ENCODE measurements at places on chromosomes 1 and 21. TPM values are rescaled to one million over a fixed set of nuclear protein-coding genes. Genes with fewer than 3 reads are reported as not detected.
A peak's percentile ranks its signal among the peaks of the same experiment; 100 is the strongest.

DNA sequence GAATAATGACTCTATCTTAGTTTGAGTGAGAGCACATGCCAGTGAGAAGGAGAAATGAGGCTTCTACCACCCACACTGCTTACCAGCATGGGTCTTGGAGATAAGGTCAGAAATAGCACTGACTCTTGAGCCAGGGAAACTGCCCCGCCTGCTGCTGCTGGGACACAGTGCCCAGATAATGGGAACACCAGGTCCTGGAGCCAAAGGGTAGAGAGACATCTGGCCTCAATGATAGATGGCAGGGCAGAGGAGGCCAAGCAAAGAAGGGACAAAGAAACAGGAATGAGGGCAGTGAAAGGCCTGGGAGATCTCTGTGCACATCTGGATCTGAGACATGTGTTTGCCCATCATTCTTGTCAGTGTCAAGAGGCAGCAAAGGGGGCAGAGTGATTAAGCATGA is 97.4 kb downstream of the MIS18A start:
- no peak for DNase-seq
- no peaks in the 10 kb centered on the region for H3K27me3 ChIP-seq
- H3K4me3 ChIP-seq: no peak overlapping the region
- H3K4me1 ChIP-seq: no peaks in the 10 kb centered on the region
- no peak overlapping the region for H3K27ac ChIP-seq

DNA sequence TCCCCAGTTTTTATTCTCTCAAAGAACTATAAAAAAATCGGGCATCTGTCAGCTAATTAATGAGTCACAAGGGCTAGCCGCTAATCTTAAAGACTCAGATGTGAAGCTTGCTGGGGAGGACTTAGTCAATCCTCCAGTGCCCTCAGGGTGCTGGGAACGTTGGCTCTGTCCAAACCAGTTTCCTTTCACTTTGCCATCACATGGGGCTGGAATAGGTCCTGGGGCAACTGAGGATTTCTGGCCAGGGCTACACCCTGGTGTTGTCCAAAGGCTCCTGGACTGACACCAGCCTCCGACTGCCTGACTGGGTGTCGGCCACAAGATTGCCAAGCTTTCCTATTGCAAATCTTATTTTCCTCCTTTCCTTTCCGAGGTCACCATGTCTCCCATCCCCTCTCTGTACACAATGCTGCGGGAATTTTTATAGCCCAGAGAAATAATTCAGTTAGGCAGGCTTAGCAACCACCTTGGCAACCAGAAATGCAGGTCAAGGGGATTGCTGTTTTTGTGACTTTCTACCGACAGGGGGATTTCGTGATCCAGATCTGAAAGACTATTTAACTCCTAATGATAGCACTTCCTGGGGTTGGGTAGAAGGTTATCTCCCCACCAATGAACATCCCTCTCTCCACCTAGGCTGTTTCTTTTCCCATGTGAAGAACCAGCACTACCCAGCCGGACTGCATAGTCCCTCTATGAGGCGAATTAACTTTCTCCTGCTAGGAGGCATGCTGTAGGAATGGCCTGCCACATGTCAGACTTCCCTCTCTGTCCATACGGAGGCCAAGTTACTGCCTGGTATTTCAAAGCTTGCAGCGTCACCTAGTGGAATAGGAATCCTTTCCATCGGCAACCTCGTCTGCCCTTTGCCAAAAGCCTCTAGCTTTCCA is 29.9 kb upstream of the CTBS start:
- H3K27me3 ChIP-seq: no peaks in the 10 kb centered on the region
- no peak for DNase-seq
- no peak overlapping the region for H3K4me3 ChIP-seq
- peak overlapping the region; percentile 20 for H3K27ac ChIP-seq

DNA sequence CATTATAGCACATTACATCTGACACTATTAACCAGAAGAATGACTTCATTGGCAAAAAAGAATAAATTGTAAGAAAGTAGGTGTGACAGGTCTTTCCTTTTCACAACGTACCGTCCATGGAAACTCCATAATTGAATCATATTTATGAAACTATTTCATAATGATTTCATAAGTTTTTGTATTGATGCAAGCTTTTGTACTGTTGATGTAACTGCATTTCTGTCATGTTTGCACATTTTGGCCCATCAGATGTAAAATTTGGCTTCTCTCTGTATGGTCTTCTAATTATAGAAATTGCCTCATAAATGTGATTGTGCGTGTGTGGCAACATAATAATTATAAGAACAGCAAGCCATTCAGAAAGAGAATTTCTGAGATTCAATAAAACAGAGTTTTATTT is 180.7 kb upstream of the ZNHIT6 start:
- no peak overlapping the region for H3K27ac ChIP-seq
- H3K4me1 ChIP-seq: no peaks in the 10 kb centered on the region
- no peaks in the 10 kb centered on the region for H3K36me3 ChIP-seq
- no peak for DNase-seq
- no peak overlapping the region for H3K4me3 ChIP-seq

GRCh38 chr1:29148656-29149491 is 25.2 kb upstream of the TMEM200B start:
- H3K27me3 ChIP-seq: no peaks in the 10 kb centered on the region
- DNase-seq: no peak
- H3K4me1 ChIP-seq: no peaks in the 10 kb centered on the region
- H3K36me3 ChIP-seq: peaks cover 100% of the 10 kb centered on the region
- no peak overlapping the region for H3K4me3 ChIP-seq

GRCh38 chr1:118978914-118979701 is 9.0 kb downstream of the TBX15 start:
- H3K27ac ChIP-seq: no peak overlapping the region
- H3K4me3 ChIP-seq: no peak overlapping the region
- H3K36me3 ChIP-seq: no peaks in the 10 kb centered on the region
- H3K4me1 ChIP-seq: peaks cover 6% of the 10 kb centered on the region
- H3K27me3 ChIP-seq: peaks cover 100% of the 10 kb centered on the region

DNA sequence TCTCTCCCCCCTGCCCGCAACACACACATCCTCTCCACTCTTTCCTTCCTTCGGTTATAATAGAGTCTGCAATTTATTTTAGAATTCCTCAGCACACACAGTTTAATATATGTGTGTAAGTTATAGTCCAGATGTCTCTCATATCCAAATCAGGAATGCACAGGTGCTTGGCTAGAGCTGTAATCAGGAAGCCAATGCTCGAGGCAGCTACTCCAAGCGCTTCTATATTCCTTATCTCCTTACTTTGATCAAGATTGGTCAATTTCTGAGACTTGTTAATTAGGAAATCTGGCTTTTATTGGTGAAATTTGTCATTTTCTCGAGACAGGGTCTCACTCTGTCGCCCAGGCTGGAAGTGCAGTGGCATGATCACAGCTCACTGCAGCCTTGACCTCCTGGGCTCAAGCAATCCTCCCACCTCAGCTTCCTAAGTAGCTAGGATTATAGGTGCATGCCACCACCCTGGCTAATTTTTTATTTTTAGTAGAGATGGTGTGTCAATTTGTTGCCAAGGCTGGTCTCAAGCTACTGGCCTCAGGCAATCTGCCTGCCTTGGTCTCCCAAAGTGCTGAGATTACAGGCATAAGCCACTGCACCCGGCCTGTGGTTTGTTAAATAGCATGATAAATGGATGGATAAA is 27.7 kb downstream of the RPL5 start:
- no peak overlapping the region for H3K27ac ChIP-seq
- peaks cover 6% of the 10 kb centered on the region for H3K4me1 ChIP-seq
- no peaks in the 10 kb centered on the region for H3K27me3 ChIP-seq
- H3K4me3 ChIP-seq: peak overlapping the region; percentile 8

- no peaks in the 10 kb centered on the region for H3K27me3 ChIP-seq
- H3K4me3 ChIP-seq: no peak overlapping the region
- no peak overlapping the region for H3K27ac ChIP-seq
Measured at GRCh38 chr1:57133686-57134085, 167.9 kb upstream of the C8B start.

DNA sequence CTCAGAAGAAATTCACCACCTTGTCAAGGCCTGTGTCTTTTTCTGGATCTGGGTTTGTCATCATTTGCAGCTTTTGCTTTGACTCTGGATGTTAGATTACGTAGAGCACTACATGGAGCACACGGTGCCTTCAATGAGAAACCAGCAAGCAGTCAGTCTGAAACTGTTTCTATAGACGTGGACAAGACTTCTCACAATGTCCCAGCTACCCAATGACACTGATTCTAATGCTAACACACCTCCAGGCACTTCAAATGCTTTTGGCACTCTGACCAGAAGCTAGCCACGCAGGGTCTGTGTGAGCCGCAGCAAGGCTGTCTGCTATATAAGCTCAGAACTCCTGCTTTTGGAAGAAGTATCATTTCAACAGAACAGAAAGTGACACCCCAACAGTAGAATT is 38.2 kb downstream of the ITPKB start:
- peaks cover 28% of the 10 kb centered on the region for H3K4me1 ChIP-seq
- H3K27ac ChIP-seq: no peak overlapping the region
- DNase-seq: no peak
- H3K36me3 ChIP-seq: no peaks in the 10 kb centered on the region
- no peaks in the 10 kb centered on the region for H3K27me3 ChIP-seq

KLHDC8A gene
- polyA plus RNA-seq: 0.69 TPM

DYNLT5 gene
- 11.3 TPM for polyA plus RNA-seq

All from left lung (tissue), 14 donors.